ENCODE measurements at places on chromosomes 7 and 10.

- peak; percentile 95 for DNase-seq
These were observed 70.6 kb downstream of the CNNM2 start for GRCh38 chr10:102988404-102989314.

DNA sequence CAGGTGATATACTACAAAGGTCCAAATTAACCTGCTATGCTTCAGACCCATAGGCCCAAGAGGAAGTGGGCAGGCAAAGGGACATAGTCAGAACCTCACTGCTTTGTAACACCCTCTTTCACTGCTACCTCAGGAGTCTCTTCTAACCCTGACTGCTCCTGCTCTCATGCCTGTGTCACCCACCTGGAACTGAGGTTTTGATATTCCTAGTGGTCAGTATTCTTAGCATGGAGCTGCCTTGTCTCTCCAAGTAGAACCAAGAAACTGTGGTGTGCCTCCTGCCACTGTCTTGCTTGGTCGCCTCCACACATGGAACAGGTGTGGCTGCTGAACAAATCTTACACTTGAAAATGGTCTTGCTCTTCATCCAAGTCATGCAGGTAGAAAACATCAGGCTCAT lies 677.5 kb downstream of the XPNPEP1 start:
- DNase-seq, result no peak

GRCh38 chr7:90816511-90817142 lies 220.5 kb downstream of the CDK14 start:
- DNase-seq, result no peak

DNA sequence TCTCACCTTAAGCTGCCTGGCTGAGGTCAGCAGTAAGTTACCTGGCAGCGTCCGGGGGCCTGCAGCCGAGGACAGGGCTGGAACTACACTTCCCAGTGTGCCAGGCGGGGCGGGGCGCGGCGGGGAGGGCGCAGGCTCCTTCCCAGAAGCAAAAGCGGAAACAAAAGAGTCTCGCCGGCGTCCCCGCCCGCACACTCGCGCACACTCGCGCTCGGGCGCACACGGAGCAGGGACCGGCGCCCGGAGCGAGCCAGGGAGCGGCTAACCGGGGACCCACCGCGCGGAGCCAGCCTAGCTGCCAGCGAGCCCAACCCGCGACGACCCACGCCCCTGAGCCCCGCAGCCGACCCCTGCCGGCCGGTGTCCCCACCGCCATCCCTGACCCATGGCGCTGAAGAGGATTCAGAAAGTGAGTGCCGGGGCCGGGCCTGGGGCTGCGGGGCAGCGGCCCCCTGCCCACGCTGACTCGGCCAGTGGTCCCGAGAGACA lies at the start of gene UBE2D1:
TSS of gene UBE2D1 (plus strand) at position 190 of the 489 bp plus-strand sequence. CDS start at position 386, 196 bp downstream.
- peak; percentile 72 for DNase-seq

GRCh38 chr10:10663622-10664021 lies 354.1 kb upstream of the CELF2 start:
- no peak for DNase-seq

All from erythroblast (primary cell).